ENCODE measurements at places on chromosomes 1 and 21. TPM values are rescaled to one million over a fixed set of nuclear protein-coding genes. Genes with fewer than 3 reads are reported as not detected.

- no peak overlapping the region for H3K4me3 ChIP-seq
- H3K27me3 ChIP-seq: no peaks in the 10 kb centered on the region
- no peaks in the 10 kb centered on the region for H3K36me3 ChIP-seq
- no peak overlapping the region for H3K27ac ChIP-seq
- DNase-seq: no peak
- no peaks in the 10 kb centered on the region for H3K4me1 ChIP-seq
Measured at GRCh38 chr1:113531321-113531720, 141.0 kb downstream of the MAGI3 start.

GRCh38 chr1:205313563-205314308 lies 7.8 kb downstream of the NUAK2 start:
- no peaks in the 10 kb centered on the region for H3K36me3 ChIP-seq
- peaks cover 34% of the 10 kb centered on the region for H3K4me1 ChIP-seq
- H3K4me3 ChIP-seq: no peak overlapping the region
- DNase-seq: peak; percentile 60

GRCh38 chr21:44088401-44088780 lies 18.8 kb upstream of the PWP2 start:
- peak; percentile 6 for DNase-seq
- H3K4me3 ChIP-seq: no peak overlapping the region
- no peaks in the 10 kb centered on the region for H3K27me3 ChIP-seq
- H3K27ac ChIP-seq: no peak overlapping the region
- H3K36me3 ChIP-seq: no peaks in the 10 kb centered on the region

GRCh38 chr1:3233551-3233950 lies 164.5 kb downstream of the PRDM16 start:
- no peaks in the 10 kb centered on the region for H3K27me3 ChIP-seq
- H3K4me3 ChIP-seq: no peak overlapping the region
- H3K4me1 ChIP-seq: no peaks in the 10 kb centered on the region

The GBP5 gene
- total RNA-seq: 5.6 TPM

Measured in testis (tissue), 5 donors.